NCI-H748 treated with DMSO at 0.1 percent for 48 hours (cell line): ENCODE measurements at places on chromosomes 1 and 21.

GRCh38 chr1:49765034-49765433, 258.7 kb downstream of the AGBL4 start:
- DNase-seq, result peak; percentile 20

DNA sequence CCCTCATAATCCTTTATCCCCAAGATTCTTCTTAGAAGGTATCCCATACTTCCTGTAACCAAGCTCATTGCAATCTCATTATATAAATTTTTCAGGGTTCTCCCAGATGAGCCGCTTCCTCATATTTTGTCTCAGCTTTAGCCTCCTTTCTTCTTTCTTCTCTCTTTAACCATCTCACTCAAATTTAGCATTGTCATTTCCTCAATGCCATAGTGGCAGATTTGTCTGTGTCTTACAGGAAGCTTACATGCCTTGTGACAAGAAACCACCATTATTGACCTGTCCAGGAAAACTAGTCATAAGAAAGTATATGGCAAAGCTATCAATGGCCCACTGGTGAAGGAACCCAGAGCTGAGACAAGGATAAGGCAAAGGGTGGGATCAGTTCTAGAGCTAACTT, 6.0 kb upstream of the FCRL2 start:
- DNase-seq, result no peak

GRCh38 chr21:39845571-39846130, 21.6 kb upstream of the PCP4 start:
- no peak for DNase-seq

DNA sequence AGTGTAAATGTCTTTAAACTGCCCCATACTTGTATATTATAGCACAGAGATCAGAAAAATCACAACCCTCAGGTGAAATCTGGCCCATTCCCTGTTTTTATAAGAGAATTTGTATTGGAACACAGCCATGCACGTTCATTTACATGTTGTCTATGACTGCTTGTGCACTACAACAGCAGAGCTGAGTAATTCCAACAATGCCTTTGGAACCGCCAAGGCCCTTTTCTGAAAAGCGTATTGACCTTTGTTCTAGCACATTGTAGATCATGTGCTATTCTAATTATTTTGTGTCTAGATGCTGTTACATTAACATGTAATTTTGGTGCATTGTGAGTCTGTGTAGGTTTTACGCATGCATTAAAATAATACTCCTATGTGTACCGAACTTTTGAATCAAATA, 339.6 kb downstream of the CHRM3 start:
- no peak for DNase-seq

DNA sequence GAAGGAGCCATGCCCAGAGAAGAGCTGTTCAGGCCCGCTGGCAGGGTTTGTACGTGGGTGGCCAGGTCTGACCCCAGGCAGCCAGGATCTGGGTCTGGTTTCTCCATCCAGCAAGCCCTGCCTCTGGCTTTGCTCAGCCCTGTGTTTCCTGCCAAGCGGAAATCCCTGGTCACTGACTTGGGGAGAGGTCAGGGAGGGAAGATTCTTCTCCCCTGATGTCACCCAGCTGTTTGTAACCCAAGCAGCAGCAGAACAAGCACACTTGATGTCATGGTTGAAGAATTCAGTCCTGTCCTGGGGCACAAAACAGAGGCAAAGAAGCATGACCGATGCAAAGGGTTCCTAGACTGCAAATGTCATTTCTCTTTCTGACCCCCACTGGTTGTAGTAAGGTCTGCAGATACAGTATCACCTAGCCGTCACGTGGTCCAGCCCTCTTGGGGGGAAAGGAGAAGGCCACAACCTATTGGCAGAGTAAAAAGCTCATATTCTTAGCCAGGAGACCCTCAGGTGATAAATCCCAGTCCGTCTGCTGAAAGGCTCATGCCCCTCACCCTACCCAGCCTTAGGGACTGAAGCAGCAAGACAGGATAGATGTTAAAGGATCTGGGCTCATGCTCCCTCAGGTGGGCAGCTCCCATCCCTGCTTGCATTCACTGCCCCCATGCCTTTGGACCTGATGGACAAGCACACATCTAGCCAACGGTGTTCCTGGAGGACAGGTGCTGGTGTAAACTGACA, 120.9 kb downstream of the SYT2 start:
- DNase-seq, result no peak

DNA sequence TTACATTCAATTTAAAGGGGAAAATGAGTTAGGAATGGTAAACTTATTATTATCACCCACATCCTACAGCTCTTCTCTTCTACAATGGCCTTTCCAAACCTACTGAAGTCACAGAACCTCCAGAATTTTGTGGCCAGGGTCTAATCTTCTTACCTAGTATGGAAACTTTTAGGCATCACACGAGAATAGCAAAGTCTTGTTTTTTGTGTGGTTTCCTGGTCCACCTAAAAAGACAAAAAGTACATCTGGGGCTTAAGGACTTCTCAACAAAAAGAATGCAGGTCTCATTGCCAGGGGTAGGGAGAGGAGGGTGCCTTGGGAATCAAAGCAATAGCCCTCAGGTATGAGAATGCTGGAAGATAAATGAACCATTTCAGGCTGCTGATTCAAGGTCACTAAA, 345.3 kb downstream of the LMX1A start:
- no peak for DNase-seq

DNA sequence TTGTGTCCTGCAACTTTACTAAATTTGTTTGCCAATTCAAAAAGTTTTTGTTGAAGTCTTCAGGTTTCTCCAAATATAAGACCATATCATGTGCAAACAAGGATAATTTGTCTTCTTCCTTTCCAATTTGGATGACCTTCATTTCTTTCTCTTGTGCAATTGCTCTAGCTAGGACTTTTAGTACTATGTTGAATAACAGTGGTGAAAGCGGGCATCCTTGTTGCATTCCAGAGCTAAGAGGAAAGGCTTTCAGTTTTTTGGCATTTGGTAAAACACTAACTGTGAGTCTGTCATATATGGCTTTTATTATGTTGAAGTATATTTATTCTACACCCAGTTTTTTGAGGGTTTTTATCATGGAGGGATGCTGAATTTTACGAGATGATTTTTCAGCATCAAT, 630.0 kb upstream of the ADGRL2 start:
- no peak for DNase-seq

DNA sequence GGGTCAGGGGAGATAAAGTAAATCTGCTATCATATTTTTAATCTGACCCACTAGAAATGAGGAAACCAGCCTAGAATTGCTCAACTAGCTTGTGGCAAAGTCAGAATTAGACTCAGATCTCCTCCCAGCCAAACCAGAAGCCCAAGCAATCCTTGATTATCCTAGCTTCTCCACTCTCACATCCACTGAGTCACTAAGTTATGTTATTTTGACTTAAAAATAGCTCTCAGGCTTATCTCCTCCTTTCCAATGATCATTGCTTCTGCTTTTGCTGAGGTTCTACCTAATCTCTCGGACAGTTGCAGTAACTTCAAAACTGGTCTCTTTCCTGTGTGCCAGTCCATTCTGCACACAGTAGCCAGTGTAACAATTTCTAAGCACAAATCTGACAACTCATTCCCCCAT, 22.9 kb downstream of the OVAAL start:
- no peak for DNase-seq

DNA sequence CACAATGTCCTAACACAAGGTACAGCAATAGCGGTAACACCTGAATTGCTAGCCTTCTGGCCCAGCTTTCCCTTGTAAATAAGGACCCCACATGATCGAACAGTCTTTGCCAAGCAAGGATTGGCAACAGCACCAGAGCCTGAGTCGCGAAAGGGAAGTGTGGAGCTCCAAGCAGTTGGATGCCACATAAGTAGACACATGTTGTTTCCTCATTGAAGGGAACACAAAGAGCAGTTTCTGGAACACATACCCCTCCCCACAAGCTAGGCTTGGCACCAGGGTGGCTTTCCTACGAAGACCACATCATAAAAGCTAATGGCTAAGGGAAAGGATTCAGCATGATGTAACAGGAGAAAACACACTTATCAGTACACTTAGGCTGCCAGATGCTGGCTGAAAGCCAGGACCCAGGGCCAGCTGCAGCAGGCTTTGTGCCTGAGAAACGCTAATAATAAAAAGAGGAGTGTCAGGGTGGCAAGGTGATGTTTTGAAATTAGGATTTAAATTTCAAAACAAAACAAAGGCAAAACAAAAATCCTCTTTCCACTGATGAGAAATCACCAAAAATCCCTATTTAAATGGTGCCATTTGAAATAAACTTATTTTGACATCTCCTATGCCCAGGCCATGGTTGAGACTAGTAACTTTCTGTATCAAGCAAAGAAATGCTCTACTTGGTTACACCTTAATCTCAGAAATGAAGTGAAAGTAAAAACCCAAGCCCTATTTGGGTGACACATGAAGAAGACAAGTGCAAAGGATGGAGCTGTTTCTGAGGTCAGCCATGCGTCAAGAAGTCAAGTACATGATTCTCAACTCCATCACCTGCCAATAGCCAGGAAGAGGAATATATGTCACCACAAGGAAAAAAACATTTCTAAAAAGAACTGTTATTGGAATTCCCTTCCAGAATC, 11.9 kb upstream of the CPLANE2 start:
- peak; percentile 94 for DNase-seq

DNA sequence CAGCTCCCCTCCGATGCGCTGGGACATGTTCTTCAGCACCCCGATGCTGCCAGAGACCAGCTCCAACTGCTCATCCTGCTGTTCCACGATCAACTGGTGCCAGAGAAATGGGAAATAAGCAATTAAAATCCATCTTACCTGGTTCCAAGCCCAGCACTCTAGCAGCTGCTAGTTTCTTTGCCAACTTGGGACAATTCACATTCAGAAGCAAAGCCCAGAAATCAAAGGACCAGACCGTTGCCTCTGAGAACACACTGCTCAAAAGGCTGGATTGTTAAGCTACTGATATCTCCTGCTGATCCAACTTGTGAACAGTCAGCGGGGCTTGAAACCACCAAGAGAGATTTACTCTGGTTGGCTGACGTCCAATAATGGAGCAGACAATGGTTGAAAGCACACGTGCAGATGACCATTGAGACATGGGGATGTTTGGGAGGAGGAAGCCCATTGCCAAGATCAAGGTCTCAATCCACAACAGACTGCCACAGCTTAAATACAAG, 34.4 kb downstream of the STX6 start:
- no peak for DNase-seq

DNA sequence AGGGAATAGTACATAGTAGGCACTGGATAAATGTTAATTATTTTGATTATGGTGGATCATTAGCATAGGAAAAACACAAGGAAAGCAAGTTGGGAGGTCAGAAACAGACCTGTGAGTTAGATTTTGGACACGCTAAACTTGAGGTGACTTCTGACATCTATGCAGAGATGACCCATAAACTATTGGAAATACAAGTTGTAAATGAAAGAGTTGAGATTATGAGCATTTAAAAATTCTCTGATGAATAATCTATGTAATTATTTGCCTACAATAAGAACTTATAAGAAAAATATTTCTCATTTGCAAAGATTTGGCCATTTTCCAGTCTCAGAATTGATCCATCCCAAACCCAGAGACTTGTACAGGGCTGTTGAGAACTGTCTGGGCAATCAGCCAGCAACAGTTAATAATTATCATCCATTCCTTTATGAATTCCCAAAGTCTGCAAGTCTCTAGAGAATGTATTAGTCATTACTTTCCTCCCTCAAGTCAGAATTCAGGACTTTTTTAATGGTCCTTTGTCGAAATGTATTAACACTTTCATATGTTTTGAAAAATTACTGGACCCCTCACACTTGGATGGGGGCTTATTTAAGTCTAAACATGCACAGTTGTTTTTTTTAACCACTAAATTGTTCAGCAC, 19.4 kb upstream of the SLAMF6 start:
- DNase-seq, result no peak

GRCh38 chr1:87980494-87980893, 651.8 kb downstream of the LMO4 start:
- DNase-seq, result no peak

DNA sequence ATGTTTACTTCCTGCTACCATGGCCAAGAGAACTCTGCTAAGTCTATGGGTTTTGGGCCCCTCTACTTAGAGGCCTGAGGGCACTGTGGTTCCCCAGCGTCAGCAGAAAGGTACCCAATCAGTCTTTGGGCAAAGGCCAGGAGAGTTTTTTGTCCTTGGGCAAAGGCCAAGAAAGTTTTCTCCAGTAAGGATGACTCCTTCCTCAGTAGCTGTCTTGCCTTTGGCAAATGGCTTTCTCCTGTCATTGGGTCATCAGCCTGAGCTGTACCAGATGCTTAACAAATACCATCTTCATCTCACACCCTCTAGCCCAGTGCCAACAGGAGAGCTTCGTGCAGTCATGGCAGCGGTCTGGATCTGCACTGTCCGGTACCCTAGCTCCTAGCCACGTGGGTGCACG, 199.3 kb upstream of the TMEM51 start:
- DNase-seq, result no peak

GRCh38 chr1:116764466-116764898, 10.3 kb downstream of the CD2 start:
- DNase-seq, result no peak

GRCh38 chr1:9815150-9815549, 8.6 kb downstream of the CLSTN1 start:
- no peak for DNase-seq

GRCh38 chr1:16946646-16947045, 24.9 kb downstream of the CROCC start:
- no peak for DNase-seq

DNA sequence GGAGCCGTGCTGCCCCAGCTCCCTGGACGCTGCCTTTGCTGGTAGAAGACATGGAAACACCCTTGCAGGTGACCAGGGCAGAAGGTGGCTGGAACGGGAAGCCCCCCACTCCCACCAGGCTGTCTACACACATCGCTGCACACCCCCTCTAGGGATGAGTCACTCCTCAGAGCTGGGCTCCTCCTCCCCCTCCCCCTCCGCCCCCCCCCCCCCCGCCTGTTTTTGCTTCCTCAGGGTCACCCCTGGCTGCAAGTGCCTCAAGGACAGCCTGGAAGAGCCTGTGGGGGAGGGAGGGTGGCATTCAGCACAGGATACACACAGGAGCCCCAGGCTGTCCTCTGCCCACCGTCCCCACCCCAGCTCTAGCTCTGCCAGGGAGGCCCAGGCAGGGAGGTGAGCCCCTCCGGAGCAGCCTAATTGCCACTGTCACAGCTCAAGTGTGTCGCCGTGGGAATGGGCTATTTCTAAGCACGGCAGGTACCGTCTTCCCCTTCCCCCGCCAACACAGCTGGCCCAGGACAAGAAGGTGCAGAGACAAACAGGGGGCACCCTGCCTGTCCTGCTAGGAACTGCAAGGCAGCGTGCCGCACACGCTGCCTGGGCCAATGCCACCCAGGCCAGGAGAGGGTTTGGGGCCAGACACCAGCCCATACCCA, 2.5 kb downstream of the FNDC10 start:
- DNase-seq, result no peak

DNA sequence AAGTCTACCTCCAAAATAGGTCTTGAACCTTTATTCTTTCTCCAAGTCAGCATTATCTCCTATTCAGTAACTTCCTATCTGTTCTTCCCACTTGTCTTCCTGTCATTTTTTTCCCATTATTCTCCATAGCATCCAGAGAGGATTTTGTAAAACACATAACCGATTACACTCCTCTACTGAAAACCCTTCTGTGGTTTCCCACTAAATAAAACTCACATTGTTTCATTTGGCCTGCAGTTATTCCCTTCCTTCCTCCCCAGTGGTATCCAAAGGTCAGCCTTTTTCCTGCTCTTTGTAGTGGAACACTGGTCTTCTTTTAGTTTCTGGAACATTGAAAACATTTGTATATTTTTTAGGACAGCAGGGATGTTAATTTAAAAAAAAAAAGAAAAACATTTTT, 266.0 kb downstream of the GPR52 start:
- DNase-seq, result no peak
